NCI-H1105 (cell line): ENCODE measurements at places on chromosomes 2 and 18.

DNA sequence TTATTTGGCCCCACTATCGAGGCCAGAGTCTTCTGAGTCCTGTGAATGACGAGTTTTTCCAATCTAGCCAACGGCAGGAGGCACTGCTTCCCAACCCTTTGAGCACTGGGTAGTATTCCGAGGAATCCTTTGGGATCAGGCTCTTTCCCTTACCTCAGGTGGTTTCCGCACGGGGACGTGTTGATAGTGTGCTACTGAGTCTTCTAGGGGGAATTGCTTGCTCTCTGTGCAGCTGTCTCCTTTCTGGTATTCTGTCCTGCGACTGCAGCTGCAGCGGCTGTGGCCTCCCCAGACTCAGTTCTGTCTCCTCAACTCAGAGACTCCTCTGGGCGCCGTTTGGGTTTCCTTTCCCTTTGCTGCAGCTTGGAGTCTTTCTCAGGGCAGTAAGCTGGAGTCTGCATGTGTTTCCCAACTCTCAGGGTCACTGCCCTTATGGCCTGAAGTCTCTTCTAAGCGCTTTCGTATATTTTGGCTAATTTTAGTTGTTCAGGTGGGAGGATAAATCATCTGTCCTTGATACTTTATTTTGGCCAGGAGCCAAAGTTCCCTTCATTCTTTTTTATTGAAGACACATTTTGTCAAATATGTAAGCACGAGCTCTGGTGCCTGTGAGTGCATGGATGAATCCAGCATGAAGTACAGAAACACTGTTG lies 118.4 kb downstream of the MAP4K4 start:
- no peak for DNase-seq

DNA sequence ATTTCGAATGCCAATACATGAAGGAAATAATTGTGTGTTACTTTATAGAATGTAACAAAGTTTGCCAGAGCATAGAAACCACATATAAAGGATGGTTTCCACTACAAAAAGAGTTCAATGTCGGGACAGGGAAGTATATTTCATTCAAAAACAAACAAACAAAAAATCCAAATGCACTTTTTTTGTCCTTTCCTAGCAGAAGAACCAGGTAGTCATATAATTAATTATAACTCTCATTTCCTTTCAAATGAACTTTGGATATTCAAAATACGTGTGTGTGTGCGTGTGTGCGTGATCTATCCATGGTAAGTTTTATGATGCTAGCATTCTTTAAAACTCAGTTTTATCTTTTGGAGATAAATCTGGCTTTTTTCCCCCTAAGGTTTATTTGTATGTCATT lies 8.3 kb downstream of the FN1 start:
- no peak for DNase-seq

DNA sequence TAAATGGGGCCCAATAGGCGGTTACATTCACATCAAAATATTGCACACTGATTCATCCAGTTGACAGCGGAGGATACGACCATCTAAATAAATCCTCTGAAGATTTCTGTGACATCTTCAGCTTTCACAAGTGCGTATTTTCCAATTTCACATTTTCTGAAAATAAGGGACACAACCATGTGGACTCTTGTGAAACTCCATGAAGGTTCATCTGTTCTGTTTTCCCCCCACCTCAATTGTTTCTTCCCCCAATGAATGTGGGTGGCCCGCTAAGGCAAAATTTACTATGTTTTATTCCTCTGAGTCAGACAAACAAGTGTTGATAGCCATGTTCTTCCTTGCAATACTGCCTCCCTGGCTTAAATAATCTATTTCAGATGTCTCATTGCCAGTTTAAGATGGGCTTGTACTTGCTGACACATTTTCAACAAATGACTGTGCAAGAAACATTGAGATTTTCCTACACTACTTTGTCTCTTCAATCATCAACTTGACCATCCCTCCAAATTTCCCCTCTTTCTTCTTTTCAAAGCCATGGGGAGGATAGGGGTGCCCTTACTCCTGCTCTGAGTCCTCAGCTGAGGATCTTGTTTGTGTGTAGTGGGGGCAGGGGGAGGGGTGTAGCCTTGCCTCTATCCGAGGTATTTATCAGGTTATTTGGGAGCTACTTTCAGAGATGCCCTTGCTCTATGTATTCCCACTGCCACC lies 78.2 kb downstream of the BCL11A start:
- no peak for DNase-seq

GRCh38 chr2:95008996-95009395 lies 16.5 kb upstream of the MAL start:
- DNase-seq = no peak

- no peak for DNase-seq
Observed at GRCh38 chr2:13009027-13009642, 292.4 kb downstream of the TRIB2 start.
